Right forelimb (tissue), 1 donor: ENCODE measurements at places on chromosomes 5 and 9.

DNA sequence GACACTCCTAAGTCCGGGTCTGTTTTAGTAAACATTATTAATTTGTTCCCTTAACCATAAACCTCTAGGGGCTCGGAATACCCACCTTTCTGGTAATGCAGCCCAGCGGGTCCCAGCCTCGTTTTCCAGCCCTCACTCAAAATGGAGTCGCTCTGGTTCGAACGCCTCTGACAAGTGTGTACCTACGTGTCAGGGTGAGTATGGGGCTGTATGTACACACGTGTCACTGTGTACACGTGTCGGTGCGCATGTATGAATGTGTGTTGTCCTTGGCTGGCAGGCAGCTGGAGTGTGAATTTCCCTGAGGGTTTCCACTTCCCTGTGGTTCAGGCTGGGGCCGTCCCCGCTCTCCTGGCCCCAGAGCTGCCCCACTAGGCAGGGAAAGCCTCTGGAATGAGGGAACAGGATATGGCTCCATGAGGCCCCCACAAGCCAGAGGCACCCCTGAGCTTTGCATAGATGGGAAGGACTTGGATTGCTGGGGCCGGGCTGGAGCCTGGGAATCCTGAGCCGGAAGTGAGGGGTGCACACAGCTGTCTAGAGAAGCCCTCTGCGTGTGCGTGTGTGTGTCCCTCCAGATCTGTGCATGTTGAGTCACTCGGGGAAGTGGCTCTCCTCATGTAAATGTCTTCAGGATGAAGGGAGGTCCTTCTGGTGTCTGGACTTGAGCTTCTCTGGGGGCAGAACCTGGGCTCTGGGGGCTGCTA lies 160.8 kb upstream of the IER5L start:
- no peak for DNase-seq

DNA sequence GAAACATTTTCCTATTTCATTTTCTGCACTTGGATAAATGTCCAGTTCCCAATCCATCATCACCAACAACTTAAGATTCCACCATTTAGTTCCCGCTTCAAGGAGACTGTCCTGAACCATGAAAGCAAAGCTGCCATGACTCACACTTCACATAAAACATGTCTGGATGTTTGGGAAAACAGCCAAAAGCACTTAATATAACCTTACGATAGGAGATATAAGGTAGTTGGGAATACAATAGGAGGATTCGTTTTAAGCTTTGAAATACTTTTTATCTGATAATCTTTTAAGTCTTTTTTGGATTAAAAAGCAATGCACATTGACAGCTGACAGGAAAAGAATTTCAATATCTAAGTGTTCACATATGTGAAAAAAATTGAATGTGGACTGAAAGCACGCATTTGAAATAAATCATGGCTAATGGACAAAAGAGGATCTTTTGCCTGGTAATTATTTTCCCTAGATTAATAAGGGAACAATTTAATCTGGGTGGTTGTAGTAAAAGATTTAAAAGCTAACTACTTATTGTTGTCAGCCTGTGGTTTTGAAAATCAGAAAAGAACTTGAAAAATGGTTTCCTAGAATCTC lies 17.3 kb upstream of the TGFBI start:
- DNase-seq = peak; percentile 3

GRCh38 chr5:52787600-52788504 lies at the start of the genes ITGA1 and PELO:
Gene ITGA1, plus strand, starts transcription at chr5:52787916. Its CDS starts 438 bp downstream, at chr5:52788354.
Gene PELO, plus strand, starts transcription at chr5:52787916. Its CDS starts 12,479 bp downstream, at chr5:52800395.
- DNase-seq = peak; percentile 85

GRCh38 chr5:125198270-125198974 lies 452.0 kb upstream of the ZNF608 start:
- DNase-seq = peak; percentile 80

- DNase-seq = no peak
Measured at GRCh38 chr9:105244734-105245028, 230 bp downstream of the SLC44A1 start.

DNA sequence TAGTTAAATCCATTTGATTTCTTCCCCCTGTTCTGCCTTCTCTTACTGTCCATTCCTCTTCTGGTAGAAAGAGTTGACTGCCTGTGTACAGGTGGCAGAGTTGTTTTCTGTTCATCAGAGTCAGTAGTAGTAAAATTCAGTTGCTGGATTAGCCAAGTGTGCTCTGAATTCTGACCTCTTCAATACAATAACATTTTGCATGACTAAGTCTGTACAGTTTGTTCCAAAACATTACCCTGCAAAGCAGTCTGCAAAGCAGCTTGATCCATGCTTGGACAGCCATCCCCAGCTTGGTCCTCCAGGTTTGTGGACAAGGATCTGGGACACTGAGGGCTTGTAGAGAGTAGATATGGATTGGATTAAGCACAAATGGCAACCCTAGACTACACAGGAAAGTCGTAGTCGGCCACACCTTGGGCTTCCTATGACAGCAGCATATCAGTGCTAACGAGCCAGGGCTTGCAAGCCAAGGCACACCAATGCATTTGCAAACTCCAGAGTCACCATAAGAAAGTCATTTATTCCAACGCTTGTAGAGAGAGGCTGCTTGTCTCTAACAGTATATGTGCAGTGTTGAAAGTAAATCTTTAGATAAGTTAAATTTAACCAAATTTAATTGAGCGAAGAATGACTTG lies 25.2 kb downstream of the IL12B start:
- DNase-seq = no peak

DNA sequence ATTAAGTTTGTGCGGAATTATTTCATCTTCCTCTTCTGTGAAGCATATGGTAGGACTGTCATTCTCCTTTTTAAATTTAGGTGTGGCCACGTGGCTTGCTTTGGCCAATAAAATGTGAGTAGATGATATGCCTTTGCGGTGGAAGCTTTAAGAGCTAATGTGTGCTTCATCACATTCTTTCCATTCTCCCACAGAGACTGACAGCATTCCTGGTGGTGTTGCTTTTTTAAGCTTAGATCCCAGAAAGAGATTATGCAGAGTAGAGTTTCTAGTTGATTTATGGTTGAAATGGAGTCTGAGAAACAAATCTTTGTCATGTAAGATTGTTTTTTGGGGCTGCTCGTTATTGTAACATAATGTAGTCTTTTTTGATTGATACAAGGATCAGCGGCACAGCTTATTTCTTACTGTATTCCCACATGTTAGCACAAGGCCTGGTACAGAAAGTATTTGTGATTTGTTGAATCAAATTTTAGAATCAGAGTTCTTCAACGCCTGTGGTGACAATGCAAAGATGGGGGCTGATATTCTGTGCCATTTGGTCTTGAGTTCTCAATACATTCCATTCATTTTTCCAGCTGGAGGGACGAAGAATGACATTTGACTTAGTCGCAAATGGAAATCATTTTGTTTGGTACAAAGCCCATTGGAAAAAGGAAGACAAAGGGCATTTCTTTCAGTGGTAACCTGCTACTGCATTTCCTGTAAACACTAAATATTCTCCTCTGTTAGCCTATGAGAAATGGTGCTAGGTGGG lies 209.9 kb upstream of the VLDLR start:
- no peak for DNase-seq

DNA sequence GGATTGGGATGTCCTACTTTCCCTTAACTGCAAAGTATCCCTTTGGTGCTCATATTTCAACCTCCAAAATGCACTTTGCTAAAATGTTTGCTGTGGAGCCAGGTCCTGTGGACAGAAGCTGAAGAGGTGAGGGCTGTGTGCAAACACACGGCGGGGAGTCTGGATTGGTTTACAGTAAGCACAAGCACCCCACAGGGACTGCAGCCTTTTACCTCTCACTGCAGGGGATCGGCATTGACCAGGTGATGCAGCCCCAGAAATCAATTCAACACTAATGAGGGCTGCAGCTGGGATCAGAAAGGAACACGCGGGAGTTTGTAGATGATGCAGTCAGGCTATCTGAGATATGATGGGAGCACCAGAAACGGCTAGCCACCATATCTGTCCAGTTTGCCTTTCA lies 450.9 kb downstream of the CCDC171 start:
- DNase-seq = no peak

DNA sequence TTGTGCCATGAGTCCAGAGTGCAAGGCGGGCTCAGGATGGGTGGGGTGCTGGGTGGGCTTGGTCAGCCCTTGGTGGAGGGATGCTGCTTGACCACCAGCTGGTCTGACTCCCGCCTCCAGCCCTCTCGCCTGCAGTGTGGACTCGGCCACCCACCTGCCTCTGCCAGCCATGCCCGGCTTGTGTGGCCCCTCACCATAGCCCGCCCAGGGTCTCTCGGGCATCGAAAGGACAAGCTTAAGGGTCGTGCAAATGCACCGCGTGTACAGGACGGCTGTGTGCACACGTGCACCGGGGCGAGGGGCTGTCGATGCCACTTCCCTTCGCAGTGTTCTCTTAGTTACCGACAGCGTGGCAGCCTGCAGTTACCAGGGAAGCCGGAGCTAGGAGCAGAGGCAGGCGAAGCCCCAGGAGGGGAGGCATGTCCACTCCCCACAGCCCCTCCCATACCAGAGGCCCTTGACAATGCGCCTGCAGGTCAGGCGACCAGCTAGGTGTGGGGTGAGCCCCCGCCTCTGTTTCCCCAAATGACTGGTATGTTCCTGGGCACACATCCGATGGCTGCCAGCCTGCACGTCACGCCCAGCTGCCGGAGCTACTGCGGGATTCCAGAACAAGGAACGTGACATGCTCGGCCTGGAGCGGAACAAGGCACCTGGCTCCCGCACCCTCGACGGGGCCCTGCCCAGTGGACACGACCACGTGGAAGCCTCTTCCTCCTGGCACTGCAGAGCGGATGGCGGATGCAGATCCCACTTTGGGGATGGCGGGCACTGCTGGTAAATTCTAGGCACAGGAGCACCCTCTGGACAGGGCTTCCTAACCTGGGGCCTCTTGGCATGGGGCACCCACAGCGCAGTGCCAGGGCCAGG lies 7.8 kb downstream of the LCN9 start:
- peak; percentile 7 for DNase-seq

DNA sequence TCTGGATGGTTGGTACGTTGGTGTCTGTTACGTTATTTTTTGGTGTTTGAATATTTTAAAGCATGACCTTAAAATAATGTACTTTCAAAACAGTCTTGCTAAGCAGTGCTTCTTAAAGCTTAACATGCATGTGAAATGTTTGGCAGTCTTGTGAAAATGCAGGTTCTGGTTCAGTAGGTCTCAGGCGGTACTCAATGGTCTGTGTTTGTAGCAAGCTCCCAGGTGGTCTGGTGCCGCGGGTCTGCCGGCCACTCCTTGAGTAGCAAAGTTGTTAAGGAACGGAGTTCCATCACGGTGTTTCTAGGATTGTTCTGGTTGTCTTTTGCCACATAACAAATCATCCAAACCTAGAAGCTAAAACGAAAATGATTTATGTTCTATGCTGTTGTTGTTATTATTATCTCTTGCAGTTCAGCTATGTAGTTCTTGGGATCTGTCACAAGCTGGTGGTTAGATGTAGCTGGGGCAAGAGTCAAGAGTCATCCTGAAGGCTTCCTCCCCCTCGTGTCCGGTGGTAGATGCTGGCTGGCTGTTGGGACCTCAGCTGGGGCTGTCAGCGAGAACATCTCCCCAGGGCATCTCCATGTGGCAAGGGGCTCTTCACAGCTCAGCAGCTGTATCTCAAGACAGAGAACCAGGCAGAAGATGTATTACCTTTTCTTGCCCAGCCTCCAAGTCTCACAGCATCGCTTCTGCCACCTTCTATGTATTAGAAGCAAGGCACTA lies 186.8 kb downstream of the PALM2AKAP2 start:
- no peak for DNase-seq

- no peak for DNase-seq
Measured at GRCh38 chr5:68254810-68255209, 39.3 kb downstream of the PIK3R1 start.

- DNase-seq = no peak
Measured at GRCh38 chr5:61730866-61731265, 398.8 kb downstream of the ZSWIM6 start.

DNA sequence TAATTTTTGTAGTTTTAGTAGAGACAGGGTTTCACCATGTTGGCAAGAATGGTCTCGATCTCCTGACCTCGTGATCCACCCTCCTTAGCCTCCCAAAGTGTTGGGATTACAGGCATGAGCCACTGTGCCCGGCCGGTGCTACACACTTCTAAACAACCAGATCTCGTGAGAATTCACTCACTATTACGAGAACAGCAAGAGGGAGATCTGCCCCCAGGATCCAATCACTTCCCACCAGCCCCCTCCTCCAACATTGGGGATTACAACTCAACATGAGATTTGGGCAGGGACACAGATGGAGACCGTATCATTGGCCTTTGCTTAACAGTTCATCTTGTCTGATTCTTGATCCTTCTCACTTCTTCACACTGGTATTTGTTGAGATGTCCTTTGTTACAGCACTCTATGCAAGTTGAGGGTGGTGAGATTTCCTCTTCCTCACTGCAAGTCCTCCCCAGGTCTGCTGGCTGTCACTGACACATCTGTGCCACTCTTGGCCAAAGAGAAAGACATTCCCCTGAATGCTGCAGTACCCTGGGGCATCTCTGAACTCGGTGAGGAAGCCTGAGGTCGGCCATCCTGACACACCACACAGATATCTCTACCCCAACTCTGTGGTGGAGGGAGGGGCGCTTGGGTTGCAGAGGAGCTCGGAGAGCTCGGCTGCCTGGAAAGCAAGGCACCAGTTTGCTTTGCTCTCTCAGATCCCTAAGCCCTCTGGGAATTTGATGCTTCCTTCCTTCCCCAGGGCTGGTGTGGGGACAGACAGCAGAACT lies 4.2 kb upstream of the SUB1 start:
- no peak for DNase-seq

DNA sequence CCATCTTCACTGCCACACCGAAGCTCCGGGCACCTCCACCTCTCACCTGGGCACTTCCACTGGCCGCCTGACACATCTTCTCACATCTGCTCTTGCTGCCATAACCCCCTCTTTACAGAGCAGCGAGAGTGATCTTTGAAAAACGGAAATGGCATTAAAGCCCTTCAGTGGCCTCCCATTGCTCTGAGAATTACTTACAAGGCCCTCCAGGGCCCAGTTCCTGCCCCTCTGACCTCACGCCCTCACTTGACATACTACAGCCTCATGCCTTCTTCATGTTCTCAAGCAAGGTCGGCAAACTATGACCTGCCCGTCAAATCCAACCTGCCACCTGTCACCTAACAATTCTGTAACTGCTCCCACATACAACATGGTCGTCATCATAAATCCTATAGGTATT lies 187.3 kb downstream of the NR3C1 start:
- DNase-seq = no peak

GRCh38 chr5:124516567-124516966 lies 229.9 kb downstream of the ZNF608 start:
- no peak for DNase-seq

GRCh38 chr5:5598547-5599113 lies 176.2 kb downstream of the ICE1 start:
- DNase-seq = no peak

DNA sequence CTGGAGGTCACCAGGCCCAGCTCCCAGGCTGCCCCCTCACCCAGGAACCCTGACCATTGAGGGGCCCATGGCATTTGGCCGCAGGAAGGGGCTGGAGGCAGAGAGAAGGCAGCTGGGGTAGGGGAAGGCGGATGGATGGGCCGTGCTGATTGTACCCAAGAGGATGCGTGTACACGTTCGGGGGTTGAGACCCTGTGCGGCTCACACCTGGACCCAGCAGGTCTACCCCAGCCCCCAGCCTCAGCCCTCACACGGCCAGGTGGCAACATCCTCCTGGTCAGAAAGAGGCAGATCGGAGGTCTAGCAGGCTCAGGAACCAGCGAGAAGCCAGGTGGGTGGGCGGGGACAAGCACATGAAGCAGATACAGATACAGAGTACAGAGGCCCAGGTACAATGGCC lies 33.7 kb downstream of the NACC2 start:
- no peak for DNase-seq

- no peak for DNase-seq
Measured at GRCh38 chr5:173291722-173292658, 36.2 kb downstream of the STC2 start.

GRCh38 chr5:88845081-88845697 lies 37.8 kb downstream of the MEF2C start:
- no peak for DNase-seq
